LHCN-M2 (cell line): ENCODE measurements at places on chromosomes 16 and 17. TPM values are rescaled to one million over a fixed set of nuclear protein-coding genes. Genes with fewer than 3 reads are reported as not detected.
A peak's percentile ranks its signal among the peaks of the same experiment; 100 is the strongest.

DNA sequence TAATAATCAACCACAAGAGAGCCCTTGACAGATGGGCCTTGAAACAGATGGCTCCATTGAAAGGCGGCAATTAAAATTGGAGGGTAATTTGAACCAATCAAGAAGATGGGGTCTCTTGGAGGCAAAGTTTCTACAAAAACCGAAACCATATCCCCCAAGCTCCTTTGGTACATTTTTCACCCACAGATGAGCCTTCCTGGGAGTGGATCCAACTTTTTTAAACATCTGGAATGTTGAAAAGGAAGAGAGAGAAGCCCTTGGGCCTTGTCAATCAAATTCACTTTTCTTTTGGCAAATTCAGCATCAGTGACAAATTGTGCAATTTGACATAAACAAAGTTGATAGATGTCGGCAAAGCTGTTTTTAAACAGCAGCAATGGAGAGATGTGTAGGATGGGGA is 13.2 kb upstream of the NUP93 start:
- DNase-seq: no peak

The PRAC2 gene
- not detected in 2 replicates for total RNA-seq

- DNase-seq: no peak
These were observed 10.8 kb upstream of the ANKS4B start for GRCh38 chr16:21222495-21223337.

DNA sequence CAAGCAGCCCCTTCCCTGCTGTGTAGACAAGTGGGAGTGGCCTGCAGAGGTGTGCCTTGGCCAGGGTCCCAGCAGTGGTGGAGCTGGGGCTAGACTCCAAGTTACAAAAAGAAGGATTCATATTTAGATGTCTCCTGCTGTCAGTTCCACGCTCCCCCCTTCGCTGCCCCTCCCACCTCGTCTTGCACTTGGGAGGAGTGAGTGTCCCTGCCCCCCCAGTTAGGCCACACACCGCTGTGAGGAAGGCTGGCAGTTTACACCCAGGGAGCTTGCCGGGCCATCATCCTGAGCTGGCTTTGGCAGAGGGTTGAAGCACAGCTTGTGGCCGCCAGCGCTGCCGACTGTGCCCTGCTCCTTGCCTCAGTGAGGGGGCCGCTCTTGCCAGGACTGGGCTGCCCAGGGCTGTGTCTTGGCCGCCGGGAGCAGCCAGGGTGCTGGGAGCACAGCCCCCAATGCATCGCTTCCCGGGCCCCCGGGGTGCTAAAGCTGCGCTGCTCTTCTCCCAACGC is 44.3 kb downstream of the ELAC2 start:
- no peak for DNase-seq

The SLC16A3 gene
- 497 and 711 TPM in 2 replicates for total RNA-seq

The FLYWCH1 gene
- total RNA-seq: 38.6 and 43.4 TPM in 2 replicates

DNA sequence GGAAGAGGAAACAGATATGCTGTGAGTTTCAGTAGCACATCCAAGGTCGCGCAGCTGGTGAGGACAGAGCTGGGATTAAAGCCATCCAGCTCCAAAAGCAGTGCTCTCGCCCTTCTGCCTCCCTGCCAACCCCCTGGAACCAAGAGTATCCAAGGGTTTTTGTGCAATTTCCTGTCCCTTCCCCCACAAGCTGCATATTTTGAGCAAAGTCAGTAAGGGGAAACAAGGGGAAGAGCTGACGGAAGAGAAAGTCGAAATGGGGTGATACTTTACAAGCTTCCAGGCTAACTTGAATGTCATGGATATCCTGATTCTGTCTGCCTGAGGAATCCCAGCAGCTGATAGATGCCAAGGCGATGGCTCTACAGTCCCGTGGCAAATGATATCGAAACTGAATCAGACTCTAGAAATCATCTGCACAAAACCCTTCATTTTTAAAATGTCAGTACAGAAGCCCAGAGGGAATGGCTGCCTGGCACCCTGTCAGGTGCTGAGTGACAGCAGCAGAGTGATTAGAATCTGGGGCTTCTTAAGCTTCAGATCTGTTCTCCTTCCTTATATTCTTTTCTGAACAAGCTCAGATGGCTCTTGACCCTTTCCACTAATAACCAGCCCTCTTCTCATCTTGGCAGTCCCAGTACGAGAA is 42.9 kb upstream of the TEKT3 start:
- DNase-seq: peak; percentile 65

The STARD3 gene
- 36.4 and 46.0 TPM in 2 replicates for total RNA-seq

DNA sequence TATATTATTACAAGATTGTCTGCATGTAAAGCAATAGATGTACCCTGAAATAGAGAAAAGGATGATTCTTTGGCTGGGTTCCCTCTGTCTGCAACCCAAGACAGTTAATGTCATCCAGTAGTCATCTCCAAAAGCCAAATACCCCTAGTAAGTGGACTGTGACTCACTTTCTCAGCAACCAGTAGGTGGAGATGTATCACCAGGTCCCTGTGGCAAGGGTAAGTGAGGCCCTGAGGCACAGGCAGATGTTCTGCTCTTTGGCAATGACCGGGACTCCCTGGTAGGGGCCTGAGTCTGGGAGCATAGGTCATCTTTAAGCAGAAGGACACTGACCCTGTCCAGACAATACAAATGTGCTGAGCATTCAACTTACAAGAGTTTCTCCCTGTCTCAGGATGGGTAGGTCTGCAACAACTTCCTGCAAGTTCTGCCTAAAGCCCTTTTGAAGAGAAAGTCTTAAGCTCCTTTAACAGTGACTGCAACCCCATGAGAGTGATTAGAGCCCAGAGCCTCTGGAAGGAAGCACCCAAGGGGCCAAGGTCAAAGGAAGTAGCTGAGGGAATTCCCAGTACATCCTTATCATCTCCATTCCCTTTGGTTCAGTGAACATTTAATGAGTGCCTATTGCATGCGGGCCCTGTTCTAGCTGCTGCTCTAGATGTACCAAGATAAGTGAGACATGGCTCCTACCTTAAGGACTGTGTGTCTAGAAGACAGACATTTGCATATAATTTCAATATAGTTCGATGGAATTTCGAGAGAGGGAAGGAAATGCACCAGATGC is 31.9 kb downstream of the PMP22 start:
- DNase-seq: peak; percentile 72

The IGSF6 gene
- not detected in 2 replicates for total RNA-seq

GRCh38 chr17:65553646-65554552 is 7.5 kb downstream of the AXIN2 start:
- no peak for DNase-seq

GRCh38 chr17:5820721-5821456 is 236.6 kb upstream of the NLRP1 start:
- DNase-seq: peak; percentile 70

The CLEC18A gene
- total RNA-seq: 0.17 and 0.32 TPM in 2 replicates

DNA sequence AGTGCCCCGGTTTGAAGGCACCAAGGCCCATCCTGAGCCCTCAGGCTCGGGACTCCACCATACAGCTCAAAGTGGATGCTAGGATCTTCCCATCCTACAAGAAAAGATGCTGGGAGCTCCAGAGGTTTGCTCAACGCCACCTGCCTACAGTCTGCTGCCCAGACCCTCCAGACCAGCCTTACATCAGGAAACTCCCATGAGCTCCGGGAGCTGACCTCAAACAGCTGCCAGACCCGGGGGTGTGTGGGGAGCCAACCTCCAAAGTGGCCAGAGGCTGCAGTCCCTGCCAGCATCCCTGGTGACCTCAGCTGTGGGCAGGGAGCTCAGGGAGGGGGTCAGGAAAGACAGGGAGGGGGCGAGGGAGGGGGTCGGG is 43.8 kb downstream of the C16orf82 start:
- DNase-seq: peak; percentile 15

The SMIM22 gene
- not detected in 2 replicates for total RNA-seq

- no peak for DNase-seq
These were observed 93.9 kb downstream of the C17orf67 start for GRCh38 chr17:56739776-56740175.

The PRSS53 gene
- total RNA-seq: 9.2 and 9.7 TPM in 2 replicates

GRCh38 chr17:37429453-37429852 is 22.8 kb downstream of the TADA2A start:
- no peak for DNase-seq

DNA sequence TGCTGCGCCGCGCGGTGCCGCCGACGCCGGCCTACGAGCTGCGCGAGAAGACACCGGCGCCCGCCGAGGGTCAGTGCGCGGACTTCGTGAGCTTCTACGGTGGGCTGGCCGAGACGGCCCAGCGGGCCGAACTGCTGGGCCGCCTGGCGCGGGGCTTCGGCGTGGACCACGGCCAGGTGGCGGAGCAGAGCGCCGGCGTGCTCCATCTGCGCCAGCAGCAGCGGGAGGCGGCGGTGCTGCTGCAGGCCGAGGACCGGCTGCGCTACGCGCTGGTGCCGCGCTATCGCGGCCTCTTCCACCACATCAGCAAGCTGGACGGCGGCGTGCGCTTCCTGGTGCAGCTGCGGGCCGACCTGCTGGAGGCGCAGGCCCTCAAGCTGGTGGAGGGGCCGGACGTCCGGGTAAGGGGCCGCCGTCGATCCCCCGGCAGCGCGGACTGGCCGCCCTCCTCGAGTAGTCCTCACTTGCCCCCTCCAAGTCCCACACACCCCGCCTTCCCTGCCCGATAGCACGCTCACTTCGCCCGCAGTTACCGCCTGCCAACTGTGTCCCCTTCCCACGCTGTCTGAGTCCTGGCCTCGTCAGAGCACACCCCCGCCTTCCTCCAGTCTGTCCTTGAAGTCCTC is 470 bp downstream of the MLYCD start:
- peak; percentile 42 for DNase-seq

The RAB34 gene
- 396 and 449 TPM in 2 replicates for total RNA-seq

GRCh38 chr17:79011451-79012147 is 2.0 kb upstream of the CANT1 start:
- DNase-seq: peak; percentile 41

The EPN3 gene
- 0.11 TPM in 1 of 2 replicates, not detected in the other for total RNA-seq

The C16orf95 gene
- total RNA-seq: 7.5 and 12.5 TPM in 2 replicates

GRCh38 chr17:51725185-51725584 is 433.3 kb downstream of the CA10 start:
- DNase-seq: no peak

The KRT17 gene
- 6.9 and 11.0 TPM in 2 replicates for total RNA-seq

DNA sequence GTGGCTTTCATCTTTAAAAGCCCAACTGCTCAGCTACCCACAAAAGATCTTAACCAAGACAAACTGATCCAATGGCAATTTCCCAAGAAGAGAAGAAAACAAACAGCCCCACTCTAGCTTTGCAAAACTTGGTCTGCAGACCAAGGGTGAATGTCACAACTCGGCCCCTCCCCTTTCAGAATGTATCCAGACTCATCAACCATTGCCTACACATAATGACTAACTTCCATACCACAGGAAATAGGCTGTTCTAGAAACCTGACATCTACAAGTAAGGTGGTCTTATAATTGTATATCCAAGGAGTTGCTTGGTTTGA is 16.0 kb downstream of the DCUN1D3 start:
- peak; percentile 62 for DNase-seq

DNA sequence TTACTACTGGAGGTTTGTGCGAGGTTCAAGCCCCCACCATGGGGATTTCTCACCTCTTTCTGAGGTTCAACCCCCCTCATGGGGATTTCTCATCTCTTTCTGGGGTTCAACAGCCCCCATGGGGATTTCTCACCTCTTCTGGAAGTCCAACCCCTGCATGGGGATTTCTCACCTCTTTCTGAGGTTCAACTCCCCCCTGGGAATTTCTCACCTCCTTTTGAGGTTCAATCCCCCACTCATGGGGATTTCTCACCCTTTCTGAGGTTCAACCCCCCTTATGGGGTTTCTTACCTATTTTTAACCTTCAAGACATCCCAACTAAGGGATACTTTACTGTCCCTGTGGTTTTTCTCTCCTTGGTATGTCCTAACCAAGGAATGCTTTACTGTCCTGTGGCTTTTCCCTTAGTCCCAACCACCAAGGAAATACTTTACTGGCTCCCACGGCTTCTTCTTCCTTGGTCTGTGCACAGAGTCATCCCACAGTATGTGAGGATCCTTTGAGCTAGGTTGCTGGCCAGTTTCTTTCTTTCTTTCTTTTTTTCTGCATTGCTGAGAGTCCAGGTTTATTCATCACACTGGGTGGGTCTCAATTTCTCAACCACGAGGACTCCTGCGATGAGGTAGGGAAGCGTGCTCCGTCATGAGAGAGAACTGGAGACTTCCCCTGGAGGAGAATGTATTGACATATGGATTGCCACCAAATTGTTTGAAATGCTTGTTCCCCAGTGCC is 2140.2 kb downstream of the TP53TG3F start:
- no peak for DNase-seq

DNA sequence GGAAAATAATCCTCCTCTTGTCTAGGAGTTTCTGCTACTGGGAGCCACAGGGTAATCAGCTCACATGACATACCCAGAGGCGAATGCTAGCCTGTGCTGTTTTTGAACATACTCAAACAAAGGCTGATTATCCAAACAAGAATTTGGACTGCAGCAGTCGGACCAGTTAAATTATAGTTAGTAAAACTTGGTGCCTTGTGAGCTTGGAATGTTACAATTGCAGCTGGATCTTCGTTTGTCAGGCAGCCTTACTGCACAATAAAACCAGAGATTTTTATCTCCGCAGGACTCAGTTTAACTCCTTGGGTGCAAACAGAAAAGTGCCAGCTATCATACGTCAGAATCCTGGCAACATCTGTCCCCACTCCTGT is 163.8 kb upstream of the TBX2 start:
- DNase-seq: no peak

DNA sequence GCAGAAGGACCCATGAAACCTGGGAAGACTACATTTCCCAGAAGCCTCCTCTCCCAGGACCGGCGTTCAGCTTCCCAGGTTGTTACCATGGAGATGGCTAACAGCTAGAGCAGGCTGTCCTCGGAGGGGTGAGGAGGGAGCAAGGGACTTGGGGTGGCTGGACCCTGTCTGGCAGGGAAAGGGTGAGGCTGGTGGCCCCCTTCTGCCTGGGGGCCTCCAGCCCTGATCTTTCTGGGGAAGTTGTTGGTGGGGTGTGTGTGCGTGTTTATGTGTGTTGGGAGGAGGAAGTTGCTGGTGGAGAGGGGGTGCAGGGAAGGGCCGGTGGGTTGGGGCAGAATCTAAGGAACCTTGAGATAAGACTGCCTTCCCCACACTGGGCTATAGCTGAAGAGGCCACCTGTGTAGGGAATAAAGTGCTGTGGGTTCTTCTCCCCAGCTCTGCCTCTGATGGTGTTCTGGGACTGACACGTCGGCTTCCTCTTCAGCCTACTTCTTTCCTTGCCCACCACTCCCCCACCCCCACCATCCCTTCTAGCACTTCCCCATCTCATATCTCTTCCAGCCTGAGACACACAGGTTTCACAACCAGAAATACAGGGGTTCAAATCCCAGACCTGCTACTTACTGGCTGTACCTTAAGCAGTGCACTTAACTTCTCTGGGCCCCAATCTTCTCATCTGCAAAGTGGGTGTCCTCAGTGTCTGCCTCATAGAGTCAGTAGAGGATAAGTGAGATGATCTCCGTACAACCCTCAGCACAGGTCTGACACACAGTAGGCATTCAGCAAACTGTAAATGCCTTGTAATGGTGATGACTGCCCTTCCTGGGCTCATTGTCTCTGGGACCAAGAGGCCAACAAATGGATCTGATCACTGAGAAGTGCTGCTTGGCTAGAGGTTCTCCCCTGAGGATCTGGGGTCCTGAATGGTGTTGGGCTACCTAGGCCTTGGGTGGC is at the start of gene DRC7:
TSS of gene DRC7 (plus strand) at position 82 of the 955 bp plus-strand sequence. CDS start 3,144 bp downstream, outside the sequence.
- peak; percentile 34 for DNase-seq

The KRT12 gene
- total RNA-seq: not detected in 2 replicates
